Femur (tissue), 1 donor: ENCODE measurements at places on chromosomes 13 and 19.

DNA sequence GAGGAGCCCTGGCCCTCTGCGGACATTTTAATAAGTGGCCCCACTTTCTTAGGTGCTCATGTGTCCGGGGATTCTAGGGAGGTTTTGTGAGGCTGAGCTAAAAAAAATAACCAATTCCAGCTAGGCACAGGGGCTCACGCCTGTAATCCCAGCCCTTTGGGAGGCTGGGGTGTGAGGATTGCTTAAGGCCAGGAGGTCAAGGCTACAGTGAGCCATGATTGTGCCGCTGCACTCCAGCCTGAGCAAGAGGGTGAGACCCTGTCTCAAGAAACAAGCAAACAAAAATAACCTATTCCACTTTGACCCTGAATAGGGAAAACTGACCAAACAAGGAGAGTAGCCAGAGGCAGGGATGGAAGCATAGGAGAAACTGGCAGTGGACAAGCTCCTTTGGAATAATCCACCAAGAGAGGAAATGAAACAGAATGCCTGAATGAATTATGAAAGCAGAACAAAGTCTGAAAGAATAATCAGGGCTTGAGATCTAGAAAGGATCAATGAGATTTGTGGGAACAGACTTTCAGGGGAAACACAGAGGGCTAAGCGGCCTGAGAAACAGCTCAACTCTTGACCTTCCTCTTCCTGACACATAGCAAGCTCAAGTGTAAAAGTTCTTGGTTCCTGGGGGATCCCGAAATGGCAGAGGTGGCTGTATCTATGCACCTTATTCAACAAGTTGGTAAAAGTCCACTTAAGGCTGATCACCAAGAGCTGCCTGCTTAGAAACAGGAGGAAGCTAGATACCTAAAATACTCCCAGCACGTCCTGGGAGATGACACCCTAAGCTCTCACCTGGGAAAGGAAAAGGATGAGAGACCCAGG is 30.1 kb upstream of the FFAR2 start:
- DNase-seq = no peak

DNA sequence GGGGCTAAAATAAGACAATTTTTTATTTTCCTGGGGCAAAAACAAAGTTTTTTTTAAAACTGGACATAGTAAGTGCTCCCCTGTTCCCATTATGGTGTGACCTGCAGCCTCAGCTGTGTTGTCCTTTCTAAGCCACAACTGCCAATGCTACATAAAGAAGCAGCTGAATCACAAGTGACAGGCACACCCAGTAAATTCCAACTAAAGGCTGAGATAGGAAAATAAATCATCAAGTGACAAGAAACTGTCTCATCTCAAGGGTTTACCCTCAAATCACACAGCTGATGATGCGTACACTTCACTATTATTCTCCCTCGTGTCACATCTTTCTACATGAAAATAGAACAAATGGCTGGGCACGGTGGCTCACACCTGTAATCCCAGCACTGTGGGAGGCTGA is 28.7 kb downstream of the STK24 start:
- DNase-seq = no peak

DNA sequence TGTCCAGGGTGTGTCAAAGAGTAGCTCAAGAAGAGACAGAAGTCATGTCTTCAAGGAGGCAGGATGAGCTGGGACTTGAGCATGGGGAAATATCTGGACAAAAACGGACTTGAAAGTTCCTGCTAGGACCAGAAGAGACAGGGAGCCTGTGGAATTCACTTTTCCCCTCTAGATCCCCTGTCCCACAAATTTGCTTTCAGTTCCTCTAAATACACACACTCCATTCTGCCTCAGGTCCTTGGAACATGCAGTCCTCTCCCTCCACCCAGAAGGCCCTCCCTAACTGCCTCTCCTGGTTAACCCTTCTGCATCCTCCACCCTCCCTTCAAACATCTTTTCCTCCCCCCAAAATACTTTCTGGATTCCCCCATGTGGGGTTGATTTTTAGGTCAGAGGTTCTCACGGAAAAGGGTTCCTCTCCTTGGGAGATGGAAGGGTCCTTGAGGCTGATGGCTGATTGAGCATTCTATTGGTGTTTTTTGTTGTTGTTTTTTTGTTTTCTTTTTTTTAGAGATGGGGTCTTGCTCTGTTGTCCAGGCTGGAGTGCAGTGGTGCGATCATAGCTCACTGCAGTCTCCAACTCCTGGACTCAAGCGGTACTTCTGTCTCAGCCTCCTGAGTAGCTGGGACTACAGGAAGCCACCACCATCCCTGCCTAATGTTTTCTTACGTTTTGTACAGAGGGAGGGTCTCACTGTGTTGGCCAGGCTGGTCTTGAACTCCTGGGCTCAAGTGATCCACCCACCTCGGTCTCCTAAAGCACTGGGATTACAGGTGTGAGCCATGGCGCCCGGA is 6.9 kb upstream of the RETN start:
- no peak for DNase-seq

DNA sequence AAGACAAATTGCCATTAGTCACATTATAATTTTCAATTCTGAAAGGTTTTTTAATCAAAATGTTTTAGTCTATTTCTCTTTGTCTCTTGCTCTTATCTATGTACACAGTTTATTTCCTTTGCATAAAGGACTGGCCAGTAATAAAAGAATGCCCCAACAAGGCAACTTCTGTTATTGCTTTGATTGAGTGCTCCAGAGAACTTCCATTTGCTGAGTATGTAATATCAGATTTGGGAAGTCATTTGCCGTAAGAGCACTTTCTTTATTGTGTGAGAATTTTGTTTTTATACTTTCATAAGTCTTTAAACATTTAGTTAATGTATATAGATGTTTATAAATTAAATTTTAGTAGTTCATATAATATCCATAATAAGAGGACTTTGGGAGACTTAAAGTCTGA is 1140.4 kb downstream of the PCDH9 start:
- DNase-seq = no peak

- no peak for DNase-seq
These were observed 52.9 kb downstream of the MBNL2 start for GRCh38 chr13:97274829-97275649.

DNA sequence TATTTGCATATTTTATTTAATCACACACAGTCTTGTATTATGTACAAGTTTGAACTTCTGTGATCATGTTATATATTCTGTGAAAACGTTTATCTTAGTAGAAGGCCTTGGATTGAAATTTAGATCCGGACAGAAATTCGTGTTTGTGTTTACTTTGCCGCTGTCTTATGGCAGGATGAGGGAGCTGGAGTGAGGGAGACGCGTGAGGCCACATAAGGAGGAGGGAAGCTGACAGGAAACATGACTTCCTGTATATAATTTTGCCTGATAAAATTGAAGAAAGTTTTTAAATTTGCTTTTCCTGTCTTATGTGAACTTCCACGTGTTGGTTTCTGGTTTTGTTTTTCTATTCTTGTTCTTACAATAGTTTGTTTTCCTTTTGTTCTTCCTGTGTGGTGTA is 200.2 kb downstream of the MTUS2 start:
- no peak for DNase-seq
